Upper lobe of left lung (tissue), 6 donors: ENCODE measurements at places on chromosomes 1 and 21. TPM values are rescaled to one million over a fixed set of nuclear protein-coding genes. Genes with fewer than 3 reads are reported as not detected.

GRCh38 chr21:42414928-42415769 is 11.4 kb downstream of the UBASH3A start:
- no peak for DNase-seq
- H3K27me3 ChIP-seq: no peaks in the 10 kb centered on the region
- no peaks in the 10 kb centered on the region for H3K4me1 ChIP-seq
- no peaks in the 10 kb centered on the region for H3K36me3 ChIP-seq
- H3K27ac ChIP-seq: no peak overlapping the region

- no peak overlapping the region for H3K4me3 ChIP-seq
- H3K36me3 ChIP-seq: no peaks in the 10 kb centered on the region
- no peak overlapping the region for H3K27ac ChIP-seq
Observed at GRCh38 chr21:41115851-41116250, 52.1 kb upstream of the BACE2 start.

OR2T35 gene
- total RNA-seq: not detected

KLHDC9 gene
- total RNA-seq: 7.4 TPM

SAMD13 gene
- not detected for total RNA-seq

TTC3 gene
- total RNA-seq: 93.8 TPM

OR2L2 gene
- total RNA-seq: not detected
